ENCODE measurements at places on chromosomes 7 and 10.

DNA sequence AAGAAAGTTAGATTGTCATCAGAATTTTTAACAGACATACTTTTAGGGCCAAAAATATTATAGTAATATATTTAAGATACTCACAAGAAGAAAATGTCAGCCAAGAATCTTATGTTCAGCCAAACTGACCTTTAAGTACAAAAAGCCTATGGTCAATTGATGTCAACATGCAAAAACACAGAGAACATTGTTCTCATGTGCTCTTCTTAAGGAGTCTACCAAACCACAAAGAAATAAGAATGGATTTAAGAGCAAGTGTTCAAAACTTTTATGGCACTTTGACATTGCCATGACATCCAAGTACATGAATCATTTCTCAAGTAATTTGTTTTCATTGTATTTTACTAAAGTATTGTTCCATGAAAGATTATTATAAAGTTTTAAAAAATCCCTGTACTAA lies 180.4 kb downstream of the TMEM26 start:
- no peak for DNase-seq

- DNase-seq = no peak
Measured at GRCh38 chr10:124743191-124744101, 732 bp downstream of the FAM53B start.

GRCh38 chr7:92685136-92686042 lies 95.2 kb upstream of the FAM133B start:
- DNase-seq = peak; percentile 19

- no peak for DNase-seq
Measured at GRCh38 chr7:4962872-4963775, 4.1 kb upstream of the MMD2 start.

GRCh38 chr7:28738412-28738811 lies 219.7 kb downstream of the TRIL start:
- DNase-seq = no peak
